ENCODE measurements at places on chromosomes 11 and 22.

- DNase-seq: no peak
Measured at GRCh38 chr11:107924306-107924705, 3.9 kb upstream of the RAB39A start.

GRCh38 chr11:80929031-80929805, 1488.4 kb upstream of the TENM4 start:
- no peak for DNase-seq

DNA sequence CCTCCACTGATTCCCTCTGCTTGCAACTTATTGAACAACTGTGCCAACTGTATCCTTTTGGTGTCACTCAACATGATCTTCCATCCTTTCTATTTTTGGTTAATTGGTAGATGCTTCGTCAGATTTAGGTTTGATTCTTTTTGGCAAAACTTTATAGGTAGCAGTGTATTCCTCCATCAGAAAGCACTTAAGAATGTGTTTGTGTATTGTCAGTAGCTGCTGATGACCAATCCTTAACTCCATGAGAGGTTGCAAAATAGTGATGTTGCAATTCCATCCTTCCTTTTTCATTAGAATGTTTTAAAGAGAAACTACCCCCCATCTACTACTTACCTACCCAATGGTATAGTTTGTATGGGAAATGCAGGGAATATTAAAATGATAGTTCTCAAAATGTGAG, 22.1 kb downstream of the FAM76B start:
- DNase-seq: no peak

GRCh38 chr22:25702571-25703167, 39.3 kb upstream of the MYO18B start:
- no peak for DNase-seq

DNA sequence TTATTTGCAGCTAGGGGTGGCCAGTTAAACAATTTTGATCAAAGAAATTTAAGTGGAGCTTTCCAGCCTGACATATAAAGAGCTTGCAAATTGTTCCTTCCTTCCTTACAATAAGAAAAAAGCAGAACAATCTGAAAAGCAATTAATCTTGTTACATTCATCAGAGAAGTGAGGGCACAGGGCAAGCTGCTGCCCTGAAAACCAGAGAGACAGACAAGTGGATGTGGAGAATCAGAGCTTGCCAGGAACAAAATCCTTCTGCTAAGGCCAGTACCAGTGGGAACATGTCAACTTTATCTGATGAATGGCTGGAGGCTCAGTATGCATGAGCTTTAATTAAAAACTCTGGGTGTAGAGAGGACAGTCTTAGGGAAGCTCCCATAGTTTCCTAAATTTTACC, 8.8 kb downstream of the CCDC179 start:
- no peak for DNase-seq

DNA sequence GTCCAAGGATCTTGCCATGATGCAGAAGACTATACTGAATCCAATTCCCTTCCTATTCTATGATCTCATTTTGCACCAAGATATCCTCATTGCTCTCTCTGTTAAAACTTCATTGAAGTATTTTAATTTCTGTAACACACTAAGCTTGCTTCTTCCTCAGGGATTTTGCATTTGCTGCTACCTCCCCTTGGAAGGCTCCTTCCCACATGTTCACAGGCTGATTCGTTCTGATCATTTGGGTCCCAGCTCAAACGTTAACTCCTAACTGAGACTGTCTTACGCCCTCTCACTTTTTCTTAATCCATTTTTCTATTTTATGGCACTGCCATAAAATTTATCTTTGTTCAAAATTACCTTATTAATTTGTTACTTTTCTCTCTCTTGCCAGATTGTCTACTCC, 713.0 kb upstream of the LRRC4C start:
- DNase-seq: no peak

Measured in activated CD4-positive, alpha-beta T cell treated with anti-CD3 and anti-CD28 coated beads, Interleukin-2, amount 50 U/mL, for 4 hours (primary cell).